ENCODE measurements at places on chromosomes 11 and 22.
A peak's percentile ranks its signal among the peaks of the same experiment; 100 is the strongest.

GRCh38 chr11:128468111-128468510, 119.2 kb downstream of the ETS1 start:
- no peak for DNase-seq

- DNase-seq = no peak
Measured at GRCh38 chr22:49768077-49768910, 59.4 kb downstream of the BRD1 start.

- DNase-seq = peak; percentile 42
Measured at GRCh38 chr22:38724926-38725571, 19.3 kb downstream of the GTPBP1 start.

- no peak for DNase-seq
Measured at GRCh38 chr22:38167988-38168407, 13.6 kb downstream of the PLA2G6 start.

DNA sequence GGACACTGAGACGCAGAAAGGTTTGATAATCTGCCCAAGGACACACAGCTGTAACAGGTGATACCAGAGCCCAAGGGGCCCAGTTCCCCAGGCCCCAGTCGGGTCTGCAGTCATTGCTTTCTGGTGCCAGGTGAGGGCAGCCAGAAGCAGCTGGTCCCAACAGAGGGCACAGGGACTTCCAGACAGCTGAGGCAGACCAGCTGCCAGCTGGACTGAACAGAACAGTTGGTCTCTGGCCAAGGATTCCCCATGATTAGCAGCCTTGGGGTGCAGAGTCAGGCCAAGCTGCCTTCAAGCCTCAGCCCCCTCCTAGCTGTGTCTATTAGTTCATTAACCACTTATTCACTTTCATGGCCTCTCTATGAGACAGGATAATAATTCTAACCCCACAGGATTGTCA, 105.6 kb downstream of the RRAS2 start:
- no peak for DNase-seq

DNA sequence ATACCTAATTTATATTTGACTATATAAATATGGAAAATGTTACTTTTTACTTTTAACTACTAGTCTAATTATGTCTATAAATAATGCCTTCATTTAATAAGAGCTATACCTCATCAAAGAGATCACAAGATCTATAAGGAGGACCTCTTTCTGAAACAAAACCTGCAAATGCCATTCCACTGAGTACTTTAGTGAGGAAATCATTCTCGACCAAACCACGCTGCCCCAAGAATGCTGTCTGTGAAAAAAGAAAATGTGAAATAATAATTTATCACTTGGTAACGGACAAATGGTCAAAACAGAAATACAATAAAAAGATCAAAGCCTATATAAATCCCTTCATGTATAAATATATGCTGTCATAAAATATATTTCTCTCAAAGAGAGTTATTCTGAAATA, 301.7 kb downstream of the SBF2 start:
- DNase-seq = no peak

DNA sequence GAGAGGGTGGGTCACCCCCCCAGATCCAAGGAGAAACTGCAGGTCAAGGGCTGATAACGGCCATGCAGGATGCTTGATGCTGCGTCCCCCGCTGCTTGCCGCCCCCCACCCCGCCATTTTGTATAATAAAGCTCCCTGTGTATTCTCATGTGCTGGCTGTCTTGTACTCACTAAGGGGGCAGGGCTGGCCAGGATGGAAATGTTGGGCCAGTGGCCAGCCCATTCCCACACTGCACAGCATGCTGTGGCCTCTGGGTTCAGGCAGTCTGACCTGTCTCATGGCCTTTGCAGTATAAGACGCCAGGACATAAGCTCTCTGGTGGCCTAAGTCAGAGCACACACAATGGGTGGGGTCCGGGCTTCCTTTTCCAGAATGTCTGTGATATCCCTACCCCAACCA, 421 bp upstream of the PRR33 start:
- no peak for DNase-seq

All from T-helper 1 cell (primary cell).